Tibial nerve (tissue), 4 donors: ENCODE measurements at places on chromosomes 5 and 9. TPM values are rescaled to one million over a fixed set of nuclear protein-coding genes. Genes with fewer than 3 reads are reported as not detected.
A peak's percentile ranks its signal among the peaks of the same experiment; 100 is the strongest.

Gene TMOD1
- 38.5 TPM for total RNA-seq

Gene SOX30
- total RNA-seq = 0.20 TPM

Gene PCDHB1
- not detected for total RNA-seq

Gene PLPPR1
- 0.30 TPM for total RNA-seq

Gene KCTD16
- 0.44 TPM for total RNA-seq

Gene CYSTM1
- total RNA-seq = 72.6 TPM

Gene SEMA6A
- 18.6 TPM for total RNA-seq

Gene MARVELD2
- total RNA-seq = 1.2 TPM

Gene GABRP
- total RNA-seq = 0.21 TPM

Gene FCN1
- total RNA-seq = 1.5 TPM

Gene TRIM23
- total RNA-seq = 24.5 TPM

Gene MARCOL
- not detected for total RNA-seq

GRCh38 chr5:164597293-164597900, 1092.0 kb downstream of the MAT2B start:
- no peaks in the 10 kb centered on the region for H3K4me1 ChIP-seq
- no peak overlapping the region for H3K27ac ChIP-seq
- H3K4me3 ChIP-seq = no peak overlapping the region
- no peaks in the 10 kb centered on the region for H3K27me3 ChIP-seq

DNA sequence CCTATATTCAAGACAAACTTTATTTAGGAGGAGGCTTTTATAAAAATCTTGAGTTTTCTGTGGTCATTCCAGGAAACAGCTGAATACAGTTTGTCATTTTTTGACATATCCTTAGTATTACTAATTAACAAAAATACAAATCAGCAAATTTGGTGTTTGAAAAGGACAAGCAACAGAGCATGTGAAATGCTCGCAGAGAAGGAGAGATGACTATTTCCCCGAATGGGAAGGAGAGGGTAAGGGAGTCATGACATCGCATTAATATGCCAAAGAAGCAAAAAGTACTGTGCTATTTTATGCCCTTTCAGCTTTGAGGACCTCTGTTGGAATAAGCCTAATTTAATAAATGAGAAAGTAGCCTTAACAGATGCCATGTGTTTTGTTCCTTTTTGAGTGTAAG, 1.8 kb downstream of the SMIM15 start:
- H3K4me3 ChIP-seq = no peak overlapping the region
- peaks cover 9% of the 10 kb centered on the region for H3K4me1 ChIP-seq
- no peak for DNase-seq

- no peak overlapping the region for H3K4me3 ChIP-seq
- no peaks in the 10 kb centered on the region for H3K4me1 ChIP-seq
- no peak for DNase-seq
- H3K27ac ChIP-seq = no peak overlapping the region
- no peaks in the 10 kb centered on the region for H3K36me3 ChIP-seq
These were observed 55.9 kb upstream of the ANKRD55 start for GRCh38 chr5:56288873-56289601.

- H3K4me1 ChIP-seq = no peaks in the 10 kb centered on the region
- no peaks in the 10 kb centered on the region for H3K27me3 ChIP-seq
- H3K27ac ChIP-seq = no peak overlapping the region
- no peaks in the 10 kb centered on the region for H3K36me3 ChIP-seq
These were observed 15.8 kb upstream of the SLC35D2 start for GRCh38 chr9:96399325-96399633.

DNA sequence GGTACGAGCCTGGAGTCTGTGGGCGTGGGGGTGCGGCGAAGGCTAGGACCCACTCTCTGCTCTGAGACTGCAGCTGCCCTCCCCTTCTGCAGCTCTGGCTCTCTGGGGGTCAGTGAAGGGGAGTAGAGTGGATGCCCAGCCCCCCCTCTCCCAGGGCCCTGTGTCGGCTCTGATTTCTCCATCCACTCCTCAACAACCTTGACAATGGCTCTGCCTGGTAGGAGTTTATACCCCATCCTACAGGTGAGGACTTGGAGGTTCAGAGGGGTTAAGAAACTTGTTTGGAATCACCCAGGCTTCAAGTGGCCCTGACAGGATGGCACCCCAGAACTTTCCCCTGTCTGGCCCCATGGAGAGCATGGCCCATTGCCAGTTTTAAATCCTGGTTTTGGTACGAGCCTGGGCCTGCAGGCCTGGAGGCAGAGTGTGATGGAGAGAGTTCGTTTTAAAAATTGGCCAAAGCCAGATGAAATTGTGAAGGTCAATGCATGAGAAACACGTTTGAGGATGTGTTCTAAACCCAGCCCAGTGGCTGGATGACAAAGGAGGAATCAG, 22.3 kb downstream of the NCS1 start:
- DNase-seq = no peak
- H3K27me3 ChIP-seq = no peaks in the 10 kb centered on the region
- H3K36me3 ChIP-seq = no peaks in the 10 kb centered on the region
- no peak overlapping the region for H3K27ac ChIP-seq

- no peak overlapping the region for H3K27ac ChIP-seq
- H3K4me3 ChIP-seq = no peak overlapping the region
- no peaks in the 10 kb centered on the region for H3K27me3 ChIP-seq
- H3K36me3 ChIP-seq = no peaks in the 10 kb centered on the region
- DNase-seq = no peak
These were observed 30.6 kb downstream of the CRHBP start for GRCh38 chr5:76983468-76983867.

GRCh38 chr9:18622186-18622836, 148.4 kb downstream of the ADAMTSL1 start:
- no peak for DNase-seq
- H3K36me3 ChIP-seq = no peaks in the 10 kb centered on the region
- H3K27ac ChIP-seq = no peak overlapping the region
- no peaks in the 10 kb centered on the region for H3K27me3 ChIP-seq
- no peak overlapping the region for H3K4me3 ChIP-seq

GRCh38 chr5:107058235-107058634, 612.5 kb downstream of the EFNA5 start:
- H3K27me3 ChIP-seq = no peaks in the 10 kb centered on the region
- H3K4me3 ChIP-seq = no peak overlapping the region
- H3K27ac ChIP-seq = no peak overlapping the region
- H3K36me3 ChIP-seq = no peaks in the 10 kb centered on the region

DNA sequence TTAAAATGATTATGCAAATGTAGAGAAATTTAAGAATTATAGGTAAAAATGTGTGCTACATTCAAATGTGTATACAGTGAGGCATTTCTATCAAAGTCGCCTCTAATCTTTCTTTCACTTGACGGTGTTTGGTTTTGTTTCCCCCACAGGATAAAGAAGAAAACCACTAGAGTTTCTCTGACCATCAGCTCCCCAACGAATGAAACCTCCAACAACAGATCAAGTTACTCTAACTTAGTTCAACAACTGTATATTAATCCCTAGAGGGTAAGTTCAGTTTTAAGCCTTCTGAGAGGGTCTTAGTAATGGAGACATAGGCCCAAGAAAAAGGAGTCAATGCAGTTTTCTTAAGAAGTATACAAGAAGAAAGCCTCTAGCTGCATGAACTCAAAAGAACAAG, 11.5 kb upstream of the MYOT start:
- H3K4me1 ChIP-seq = peaks cover 30% of the 10 kb centered on the region
- no peak overlapping the region for H3K27ac ChIP-seq
- H3K27me3 ChIP-seq = no peaks in the 10 kb centered on the region
- no peak overlapping the region for H3K4me3 ChIP-seq
- H3K36me3 ChIP-seq = no peaks in the 10 kb centered on the region

DNA sequence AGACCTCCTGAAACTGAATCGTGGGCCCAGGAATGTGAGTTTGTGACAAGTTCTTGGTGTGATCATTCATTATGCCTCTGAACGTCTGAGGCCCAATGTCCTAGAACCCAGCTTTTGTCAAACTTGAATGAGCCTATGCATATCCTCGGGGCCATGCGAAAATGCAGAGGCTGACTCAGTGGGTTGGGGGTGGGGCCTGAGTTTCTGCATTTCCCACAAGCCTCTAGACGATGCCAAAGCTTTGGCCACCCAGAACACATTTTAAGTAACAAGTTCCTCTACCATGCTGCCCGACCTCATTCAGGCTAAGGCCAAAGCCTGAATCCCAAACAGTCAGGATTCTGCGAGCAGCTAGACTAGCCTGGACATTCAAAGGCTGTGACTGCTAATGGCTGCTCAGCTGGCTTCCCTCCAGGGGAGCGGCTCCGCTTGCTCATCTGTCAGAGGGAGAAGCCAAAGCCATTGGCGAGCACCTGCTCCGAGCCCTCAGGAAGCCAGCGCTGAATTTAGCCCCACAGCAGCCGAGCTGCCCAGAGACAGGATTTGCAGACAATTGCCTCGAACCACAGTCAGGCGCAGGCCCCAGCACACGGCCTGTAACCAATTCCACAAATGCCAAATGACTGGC, 177.5 kb downstream of the ZDHHC21 start:
- H3K4me3 ChIP-seq = no peak overlapping the region
- no peaks in the 10 kb centered on the region for H3K4me1 ChIP-seq
- H3K27me3 ChIP-seq = no peaks in the 10 kb centered on the region
- no peak for DNase-seq
- H3K36me3 ChIP-seq = no peaks in the 10 kb centered on the region

GRCh38 chr5:67350185-67350584, 153.6 kb upstream of the CD180 start:
- H3K27ac ChIP-seq = peak overlapping the region; percentile 70
- no peaks in the 10 kb centered on the region for H3K36me3 ChIP-seq
- DNase-seq = no peak

DNA sequence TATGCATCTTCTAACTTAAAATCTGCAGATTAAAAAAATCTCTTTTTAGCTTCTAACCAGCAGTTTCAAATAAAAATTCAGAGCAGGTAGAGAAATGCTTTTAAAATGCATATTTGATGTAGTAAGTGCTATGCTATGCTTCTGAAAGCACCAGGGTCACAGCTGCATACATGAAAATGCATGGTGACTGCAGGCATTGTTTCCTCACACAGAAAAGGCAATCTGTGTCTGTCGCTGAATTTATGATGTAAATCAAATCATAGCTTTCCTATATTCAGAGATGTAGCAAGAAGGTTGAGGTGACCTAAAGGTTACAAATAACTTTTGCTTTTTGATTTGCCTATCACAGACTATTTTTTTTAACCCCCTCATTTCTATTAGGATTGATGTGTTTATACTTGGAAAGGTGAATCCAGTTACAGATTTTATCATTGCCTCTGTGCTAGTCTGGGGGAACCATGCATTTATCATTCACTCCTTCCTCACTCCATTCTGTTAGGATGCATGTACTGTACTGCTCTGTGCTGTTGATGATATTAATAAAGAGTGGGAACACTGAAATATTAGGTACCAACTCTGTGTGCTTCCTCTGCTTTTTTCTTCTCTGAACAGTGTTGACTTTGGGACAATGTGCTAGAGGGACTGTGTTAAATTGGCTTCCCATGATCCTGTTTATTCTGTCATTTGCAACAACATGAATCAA, 65.6 kb downstream of the FOCAD start:
- H3K27ac ChIP-seq = no peak overlapping the region
- H3K36me3 ChIP-seq = no peaks in the 10 kb centered on the region
- DNase-seq = no peak
- no peaks in the 10 kb centered on the region for H3K4me1 ChIP-seq
- no peak overlapping the region for H3K4me3 ChIP-seq
- no peaks in the 10 kb centered on the region for H3K27me3 ChIP-seq

GRCh38 chr9:112764837-112765236, 14.3 kb downstream of the SNX30 start:
- H3K27me3 ChIP-seq = no peaks in the 10 kb centered on the region
- no peak overlapping the region for H3K4me3 ChIP-seq
- no peaks in the 10 kb centered on the region for H3K36me3 ChIP-seq

DNA sequence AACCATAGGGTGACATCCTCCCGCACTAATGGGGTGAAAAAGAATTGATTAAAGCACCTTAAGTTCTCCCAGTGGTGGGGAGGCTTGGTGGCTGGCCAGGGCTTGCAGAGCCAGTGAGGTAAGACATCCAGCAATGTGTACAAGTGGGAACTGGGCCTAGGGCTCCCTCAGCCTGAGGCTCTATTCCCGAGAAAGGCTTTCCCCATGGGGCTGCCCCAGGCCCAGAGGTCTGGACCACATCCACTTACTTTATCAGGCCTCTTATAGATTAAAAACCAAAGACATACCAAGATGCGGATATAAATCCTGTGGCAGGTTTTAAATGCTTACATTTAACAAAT, 35.3 kb downstream of the C5orf15 start:
- H3K36me3 ChIP-seq = no peaks in the 10 kb centered on the region
- H3K4me1 ChIP-seq = peaks cover 3% of the 10 kb centered on the region
- H3K27ac ChIP-seq = no peak overlapping the region
- DNase-seq = no peak
- H3K4me3 ChIP-seq = no peak overlapping the region

GRCh38 chr9:33924978-33925797, 108.2 kb downstream of the UBE2R2 start:
- H3K27me3 ChIP-seq = no peaks in the 10 kb centered on the region
- peaks cover 8% of the 10 kb centered on the region for H3K36me3 ChIP-seq
- no peak for DNase-seq
- H3K4me3 ChIP-seq = no peak overlapping the region
- H3K4me1 ChIP-seq = no peaks in the 10 kb centered on the region
- peak overlapping the region; percentile 56 for H3K27ac ChIP-seq
